ENCODE measurements at places on chromosomes 1 and 21. TPM values are rescaled to one million over a fixed set of nuclear protein-coding genes. Genes with fewer than 3 reads are reported as not detected.

Gene GBP7
- total RNA-seq = not detected

Gene AIM2
- total RNA-seq = 0.86 TPM

GRCh38 chr1:100360790-100361510, 8.6 kb downstream of the CDC14A start:
- DNase-seq = no peak

GRCh38 chr1:114435088-114435715, 75.8 kb downstream of the TRIM33 start:
- DNase-seq = no peak

DNA sequence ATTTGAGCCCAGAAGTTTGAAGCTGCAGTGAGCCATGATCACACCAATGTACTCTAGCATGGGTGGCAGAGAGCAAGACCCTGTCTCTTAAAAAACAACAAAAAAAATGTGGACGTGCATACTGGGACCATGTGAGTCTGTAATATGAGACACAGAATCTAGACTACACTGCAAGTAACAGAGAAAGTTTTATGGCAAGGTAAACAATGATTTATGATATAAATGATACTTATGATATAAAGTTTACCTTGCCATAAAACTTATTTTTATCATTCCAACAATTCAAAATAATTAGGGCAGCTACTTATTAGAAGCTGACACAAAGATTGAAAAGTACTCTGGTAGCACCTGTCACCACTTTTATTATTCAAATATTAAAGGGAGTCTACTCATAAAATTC, 34.7 kb downstream of the WDR26 start:
- no peak for DNase-seq

GRCh38 chr21:38334866-38335265, 78.1 kb downstream of the KCNJ15 start:
- no peak for DNase-seq

DNA sequence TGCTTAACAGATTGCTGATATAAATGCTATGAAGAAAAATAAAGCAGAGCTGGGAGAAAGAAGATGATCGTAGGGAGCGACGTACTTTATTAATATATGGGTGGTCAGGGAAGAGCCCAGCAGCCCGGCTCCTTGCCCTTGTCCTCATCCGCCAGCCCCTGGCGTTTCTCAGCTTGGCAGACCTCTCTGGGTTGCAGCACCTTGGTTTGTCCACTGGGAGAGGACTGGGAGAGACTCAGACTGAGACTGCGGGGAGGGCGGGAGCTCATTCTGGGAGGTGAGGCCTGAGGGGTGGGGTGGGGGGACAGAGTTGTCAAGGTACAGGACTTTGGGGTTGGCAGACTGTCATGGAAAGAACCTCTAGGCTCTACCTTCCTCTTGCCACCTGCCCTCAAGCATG, 3.3 kb upstream of the S100A3 start:
- no peak for DNase-seq

Measured in mucosa of gallbladder (tissue), 1 donor.